ENCODE measurements at places on chromosomes 3 and 15. TPM values are rescaled to one million over a fixed set of nuclear protein-coding genes. Genes with fewer than 3 reads are reported as not detected.

DNA sequence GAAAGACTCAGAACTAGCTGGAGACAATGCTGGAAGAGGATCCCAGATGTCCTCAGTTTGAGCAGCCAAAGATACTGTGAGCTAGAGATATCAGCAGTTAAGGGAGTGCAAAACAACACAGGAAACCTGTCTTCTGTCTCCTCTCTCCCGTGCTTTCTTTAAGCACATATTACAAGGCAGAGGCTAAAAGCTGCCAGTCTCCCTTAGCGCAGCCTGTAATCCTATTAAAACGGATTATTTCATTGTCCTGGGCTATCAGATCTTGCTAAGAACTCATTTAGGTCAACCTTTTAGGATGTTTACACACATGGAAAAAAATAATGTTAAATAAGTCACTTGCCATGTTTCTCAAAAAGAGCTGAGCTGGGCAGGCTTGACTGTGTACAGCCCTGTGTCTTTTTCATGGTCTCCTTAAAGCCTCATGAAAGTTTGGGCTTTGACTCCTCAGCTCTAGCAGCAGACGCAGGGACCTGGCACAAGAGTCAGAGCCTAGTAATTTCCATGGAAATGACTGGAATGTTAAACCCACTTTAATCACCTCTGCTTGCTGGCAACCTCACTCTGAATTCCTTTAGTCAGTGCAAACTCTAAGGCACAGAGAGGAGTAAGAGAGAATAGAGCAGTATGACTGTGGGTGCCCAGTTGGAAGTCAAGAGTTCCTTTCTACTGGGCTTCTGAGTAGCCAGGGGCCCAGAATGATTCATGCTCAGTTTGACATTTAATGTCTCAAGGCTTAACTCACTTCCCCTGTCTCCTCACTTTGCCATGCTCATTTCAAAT, 491.9 kb downstream of the NTRK3 start:
- no peak for DNase-seq

ANKRD34C gene
- total RNA-seq = 0.11 TPM

TTC21A gene
- total RNA-seq = 1.2 TPM

- DNase-seq = no peak
Observed at GRCh38 chr3:12334786-12335185, 45.9 kb downstream of the PPARG start.

GOLGA6D gene
- total RNA-seq = not detected

- no peak for DNase-seq
Observed at GRCh38 chr15:55703873-55704301, 39.1 kb downstream of the PRTG start.

ZNF620 gene
- total RNA-seq = 1.6 TPM

DNA sequence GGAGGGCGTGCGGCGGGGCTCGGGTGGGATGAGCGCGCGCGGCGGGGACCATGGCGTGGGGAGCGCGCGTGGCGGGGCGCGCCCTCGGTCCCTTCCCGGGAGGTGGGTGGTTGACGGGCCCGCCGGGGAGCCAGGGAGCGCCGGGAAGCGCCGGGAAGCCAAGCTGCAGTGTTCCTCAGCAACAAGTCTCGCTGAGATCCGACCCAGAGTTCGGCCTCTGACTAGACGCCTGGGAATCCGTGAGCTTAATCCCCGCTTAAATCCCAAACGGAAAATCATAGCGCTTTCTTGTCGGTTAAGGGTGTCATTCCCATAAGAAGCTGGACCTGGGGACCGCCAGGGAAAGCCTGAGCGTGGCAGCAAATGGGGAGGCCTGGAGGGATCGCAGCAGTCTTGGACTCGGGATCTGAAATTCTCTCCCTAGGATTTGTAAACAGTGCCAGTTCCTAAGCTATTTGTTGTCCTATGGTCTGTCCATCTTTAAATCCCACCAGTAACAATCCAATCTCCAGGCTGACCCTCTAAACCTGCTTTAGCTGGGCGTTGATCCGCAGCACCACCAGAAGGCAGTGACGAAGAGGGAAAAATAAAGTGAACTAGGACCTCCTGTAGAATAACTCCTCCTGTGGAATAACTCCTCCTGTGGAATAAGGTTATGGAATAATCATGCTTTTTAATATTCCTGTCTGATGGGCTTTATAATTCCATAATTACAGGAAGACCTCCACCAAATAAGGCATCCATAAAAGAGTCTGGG, 570 bp upstream of the NEDD4 start:
- DNase-seq = no peak

ROPN1 gene
- not detected for total RNA-seq

DNA sequence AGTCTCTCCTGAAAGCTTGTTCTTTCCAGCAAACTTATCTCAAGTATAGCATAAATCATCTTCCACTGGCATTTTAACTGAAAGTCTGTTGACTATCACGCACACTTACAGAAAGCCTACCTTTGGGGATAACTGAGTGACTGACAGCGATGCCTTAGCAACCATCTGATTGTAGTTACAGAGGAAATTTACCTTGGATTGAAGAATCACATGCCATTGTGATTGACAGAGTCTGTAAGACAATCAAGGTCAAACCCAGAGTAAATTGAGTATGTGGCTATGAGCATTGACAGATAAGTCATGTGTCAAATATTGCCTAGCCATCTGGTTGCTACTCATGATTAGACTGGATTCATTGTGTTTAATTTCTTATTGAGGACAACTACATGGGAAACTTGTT, 82.0 kb downstream of the CNTN4 start:
- DNase-seq = no peak

GRCh38 chr3:111336511-111336910, 205.5 kb upstream of the CD96 start:
- DNase-seq = no peak

DNA sequence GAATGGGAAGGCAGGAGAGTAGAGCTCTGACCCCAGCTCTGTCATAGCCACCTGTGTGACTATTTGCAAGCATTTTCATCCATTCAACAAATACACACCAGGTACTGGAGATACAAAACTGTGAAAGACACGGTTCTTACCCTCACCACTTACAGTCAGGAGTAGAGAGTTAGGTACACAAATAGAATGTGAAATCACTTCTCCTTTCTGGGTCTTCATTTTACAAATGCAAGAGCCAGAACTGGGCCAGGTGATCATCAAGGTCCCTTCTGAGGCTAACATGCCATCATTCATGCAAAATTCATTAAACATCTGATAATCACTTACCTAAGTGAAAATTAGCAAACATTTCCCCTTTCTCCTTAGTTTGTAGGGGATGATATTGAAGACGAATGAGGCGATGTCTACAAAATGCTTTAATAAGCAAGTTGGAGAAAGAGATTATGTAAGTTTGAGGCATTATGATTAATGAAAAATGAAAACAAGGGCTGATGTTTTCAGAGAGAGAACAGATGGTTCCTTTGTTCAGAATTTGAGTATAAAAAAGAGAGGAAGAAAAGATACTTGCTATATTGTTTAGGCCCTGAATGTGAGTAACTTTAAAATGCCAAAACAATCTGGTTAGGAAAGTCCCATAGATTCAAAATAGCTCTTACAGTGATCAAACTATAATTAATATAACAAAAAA, 88.6 kb downstream of the LPP start:
- DNase-seq = no peak

DNA sequence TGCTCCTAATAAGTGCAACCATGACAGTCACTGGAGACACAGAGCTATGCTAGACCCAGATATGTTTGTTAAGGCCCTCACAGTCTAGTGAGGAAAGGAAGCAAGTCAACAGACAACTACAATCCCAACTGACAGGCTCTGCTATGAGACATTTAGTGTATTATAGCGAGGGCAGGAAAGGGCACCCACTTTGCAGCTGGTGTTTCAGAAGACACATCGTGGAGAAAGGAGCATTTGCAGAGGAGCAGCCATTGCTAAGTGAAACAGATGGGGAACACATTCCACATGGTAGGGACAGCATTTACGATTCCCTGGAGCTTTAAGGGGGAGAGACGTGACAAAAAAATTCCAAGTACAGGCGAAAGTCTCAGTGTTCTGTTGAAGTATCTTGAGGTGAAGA, 685.6 kb downstream of the AGBL1 start:
- no peak for DNase-seq

GPR149 gene
- not detected for total RNA-seq

- DNase-seq = no peak
Observed at GRCh38 chr3:94360987-94361386, 298.1 kb downstream of the NSUN3 start.

CD200R1 gene
- total RNA-seq = 1.0 TPM

All from Right ventricle myocardium inferior (tissue), 1 donor.